ENCODE measurements at places on chromosomes 16 and 17.
A peak's percentile ranks its signal among the peaks of the same experiment; 100 is the strongest.

DNA sequence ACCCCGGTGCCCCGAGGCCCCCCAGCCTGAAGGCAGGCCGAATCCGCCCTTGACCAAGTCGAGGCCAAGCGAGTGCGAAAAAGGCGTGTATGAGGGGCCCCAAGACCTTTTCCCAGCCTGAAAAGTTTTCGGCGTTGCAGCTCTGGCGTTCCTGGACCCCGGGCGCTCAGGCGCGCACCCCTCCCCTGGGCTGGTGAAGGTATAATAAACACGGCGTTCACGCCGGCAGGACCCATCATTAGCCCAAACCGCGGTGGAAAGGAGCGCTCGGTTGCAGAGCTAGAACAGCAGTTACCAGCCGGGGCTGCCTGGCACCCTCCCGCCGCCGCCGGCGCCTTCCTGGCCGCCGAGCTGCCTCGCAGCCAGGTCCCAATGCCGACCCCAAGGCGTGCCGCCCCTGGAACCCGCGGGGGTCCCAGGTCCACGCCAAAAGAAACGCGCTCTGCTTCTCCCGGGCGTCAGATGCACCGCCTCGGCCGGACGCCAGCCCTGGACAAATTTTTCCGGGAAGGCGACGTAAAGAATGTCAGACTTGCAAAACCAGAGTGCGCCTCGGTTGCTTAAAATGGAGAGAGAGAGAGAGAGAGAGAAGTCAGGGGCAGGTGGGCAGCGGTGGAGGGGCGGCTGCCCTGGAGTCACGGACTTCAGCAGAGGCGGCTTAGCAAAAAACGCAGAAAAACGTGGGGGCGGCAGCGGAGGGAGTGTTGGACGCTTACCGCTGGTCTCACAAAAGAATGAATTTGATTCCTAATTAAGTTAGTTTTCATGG is 11.5 kb upstream of the FOXF1 start:
- no peak for DNase-seq

- DNase-seq = no peak
These were observed 95.5 kb downstream of the MRM3 start for GRCh38 chr17:877630-878029.

- DNase-seq = no peak
These were observed 5.7 kb downstream of the ADGRG1 start for GRCh38 chr16:57634171-57634570.

DNA sequence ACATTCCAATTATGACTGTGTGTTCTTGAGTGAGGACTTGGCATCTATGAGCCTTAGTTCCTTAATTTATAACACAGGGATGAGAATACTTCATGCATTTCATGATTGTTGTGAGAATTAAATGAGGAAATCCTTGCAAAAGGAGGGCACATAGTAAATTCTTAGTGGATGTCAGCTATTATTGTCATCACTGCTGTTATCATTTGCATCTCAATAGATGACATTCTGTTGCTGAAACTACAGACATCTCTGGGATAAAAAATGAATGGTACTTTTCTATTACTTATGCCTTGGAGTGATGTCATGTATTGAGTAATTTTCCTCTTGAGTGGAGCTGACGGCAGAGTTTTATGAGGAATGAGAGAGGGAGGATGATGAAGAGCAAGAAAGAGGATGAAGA is 184.4 kb upstream of the CDH11 start:
- no peak for DNase-seq

DNA sequence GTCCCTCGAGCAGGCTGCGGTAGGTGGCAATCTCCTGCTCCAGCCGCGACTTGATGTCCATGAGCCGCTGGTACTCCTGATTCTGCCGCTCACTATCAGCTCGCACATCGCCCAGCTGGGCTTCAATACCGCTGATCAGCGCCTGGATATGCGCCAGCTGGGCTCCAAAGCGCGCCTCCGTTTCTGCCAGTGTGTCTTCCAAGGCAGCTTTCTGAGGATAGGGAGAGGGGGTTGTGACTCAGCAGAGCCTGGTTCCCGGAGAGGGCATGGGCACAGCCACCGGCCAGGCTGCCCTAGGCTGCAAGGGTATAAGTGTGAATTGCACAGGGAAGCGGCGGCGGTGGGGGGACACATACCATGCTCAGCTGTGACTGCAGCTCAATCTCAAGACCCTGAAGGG is 4.3 kb downstream of the KRT19 start:
- DNase-seq = no peak

DNA sequence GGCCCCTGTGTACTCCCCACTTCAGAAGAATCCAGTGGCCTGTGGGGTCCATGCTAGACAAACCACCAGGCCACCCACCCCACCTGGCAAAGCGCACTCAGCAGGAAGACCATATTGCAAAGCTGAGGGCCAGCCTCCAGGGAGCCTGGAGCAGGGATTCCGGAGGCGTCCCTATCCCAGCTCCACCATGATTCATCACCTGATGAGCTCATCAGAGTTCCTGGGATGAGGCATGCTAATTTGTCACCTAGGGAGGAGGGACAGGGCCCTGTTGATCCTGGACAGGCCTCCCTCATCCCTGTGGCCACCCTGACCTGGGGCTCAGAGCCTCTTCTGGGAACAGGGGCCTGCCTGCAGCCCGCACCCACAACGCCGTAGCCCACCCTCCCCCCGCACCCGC is 131.6 kb upstream of the PLCG2 start:
- DNase-seq = no peak

DNA sequence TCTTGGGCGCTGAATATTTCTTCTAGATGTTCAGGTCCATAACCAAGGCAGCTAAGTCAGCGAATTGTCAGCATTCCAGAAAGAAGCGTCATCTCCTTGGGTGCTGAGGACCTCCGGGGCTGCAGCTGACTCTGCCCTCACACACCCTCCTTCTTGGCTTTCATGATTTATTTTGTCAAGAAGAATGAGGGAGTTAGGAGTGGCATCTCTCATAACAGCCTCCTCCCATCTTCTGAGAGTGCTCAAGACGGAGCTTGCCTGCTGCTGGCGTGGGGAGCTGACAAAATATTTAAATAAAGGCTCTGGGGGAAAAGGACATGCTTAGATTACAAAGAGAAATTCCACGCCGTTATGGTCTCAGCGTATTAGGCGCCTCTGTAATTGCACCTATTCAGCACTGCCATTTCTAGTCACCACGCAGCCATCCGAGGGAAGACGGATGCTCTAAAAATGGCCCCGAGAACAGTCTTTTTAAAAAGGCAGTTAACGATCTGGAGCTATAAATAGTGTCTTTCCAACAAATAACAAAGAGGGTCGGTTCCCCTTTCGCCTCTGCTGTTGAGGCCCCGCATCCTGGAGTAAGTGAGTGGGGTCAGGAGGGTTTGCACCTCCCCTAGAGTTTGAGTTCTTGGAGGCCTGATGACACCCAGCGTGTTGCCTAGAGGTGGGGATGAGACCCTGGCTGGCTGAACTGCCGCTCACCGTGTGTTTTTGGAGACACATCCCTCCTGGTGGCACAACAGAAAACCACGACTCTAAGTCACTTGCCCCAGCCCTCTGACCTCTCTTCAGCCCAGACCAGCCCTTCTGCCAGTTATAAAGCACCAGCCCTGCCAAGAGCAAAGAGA is 187.0 kb downstream of the CCDC182 start:
- DNase-seq = peak; percentile 81

GRCh38 chr16:74896389-74897370 is 88.2 kb downstream of the WDR59 start:
- DNase-seq = no peak

GRCh38 chr17:79224476-79224875 is 149.9 kb downstream of the ENGASE start:
- DNase-seq = no peak

- DNase-seq = no peak
These were observed 6.7 kb downstream of the TIMM22 start for GRCh38 chr17:1003633-1003971.

DNA sequence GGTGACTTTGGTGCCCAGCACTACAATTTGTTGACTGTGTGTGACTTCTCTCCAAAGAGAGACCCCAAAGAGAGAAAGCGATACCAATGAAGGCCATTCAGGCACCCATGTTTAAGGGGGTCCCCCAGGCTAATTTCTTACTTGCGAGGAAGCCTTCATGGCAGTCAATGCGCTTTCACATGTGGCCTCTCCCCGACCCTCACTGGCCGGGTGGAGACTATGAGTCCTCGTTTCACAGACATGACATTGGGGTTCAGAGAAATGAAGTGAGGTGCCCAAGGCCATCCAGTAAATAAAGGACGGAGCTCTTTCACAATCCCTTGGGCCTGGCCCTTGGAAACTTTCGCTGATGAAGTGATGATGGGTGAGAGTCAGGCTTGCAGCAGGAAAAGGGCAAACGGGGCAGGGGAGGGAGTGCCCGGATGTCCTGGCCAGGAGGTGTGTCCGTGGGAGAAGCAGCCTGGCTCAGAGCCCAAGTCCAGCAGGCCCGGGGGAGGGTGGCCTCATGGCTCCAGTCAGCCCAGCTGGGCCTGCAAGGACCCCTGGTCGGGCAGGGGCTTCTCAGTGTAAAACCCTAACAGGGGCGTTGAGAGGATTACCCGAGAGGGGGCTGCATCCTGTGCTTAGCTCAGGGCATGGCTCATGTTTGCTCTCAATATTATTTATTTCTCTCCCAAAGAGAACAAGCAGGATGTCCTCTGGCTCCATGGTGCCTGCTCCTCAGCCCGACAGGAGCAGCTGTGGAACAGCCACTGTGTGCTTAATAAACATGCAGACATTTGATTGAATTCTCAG is 14.7 kb downstream of the TBX2 start:
- DNase-seq = no peak

- no peak for DNase-seq
These were observed 387 bp downstream of the MRPL28 start for GRCh38 chr16:369866-370436.

DNA sequence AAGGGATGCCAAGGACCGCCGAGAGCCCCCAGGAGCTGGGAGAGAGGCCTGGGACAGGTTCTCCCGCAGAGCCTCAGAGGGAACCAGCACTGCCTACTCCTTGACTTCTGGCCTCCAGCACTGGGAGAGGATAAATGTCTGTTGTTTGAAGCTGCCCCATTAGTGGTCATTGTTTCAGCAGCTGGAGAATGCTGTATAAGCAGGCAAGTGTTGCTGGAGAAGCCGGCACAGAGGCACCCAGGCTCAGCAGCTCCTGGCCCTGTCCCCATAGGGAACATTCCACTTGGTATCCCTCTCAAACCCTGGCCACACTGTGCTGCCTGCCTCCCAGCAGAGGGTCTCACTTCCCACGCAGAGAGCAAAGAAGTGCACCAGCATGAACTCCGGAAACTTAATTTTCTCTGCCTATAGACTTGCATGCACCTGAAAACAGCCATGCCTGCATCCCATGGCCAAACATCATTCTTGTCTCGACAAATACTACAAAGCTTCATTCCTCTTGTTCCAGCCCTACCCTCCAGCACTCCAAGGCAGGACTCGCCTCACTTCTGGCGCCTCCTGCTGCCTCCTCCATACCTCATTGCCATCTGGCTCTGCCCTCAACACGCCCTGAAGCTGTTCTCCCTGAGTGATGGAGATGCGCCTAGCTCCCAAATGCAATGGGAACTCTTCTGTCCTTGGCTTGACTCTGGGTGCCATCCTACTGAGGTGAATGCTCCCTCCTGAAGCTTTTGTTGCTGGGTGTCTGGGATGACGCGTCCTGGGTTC is 88.1 kb downstream of the DNAH17 start:
- DNase-seq = no peak

DNA sequence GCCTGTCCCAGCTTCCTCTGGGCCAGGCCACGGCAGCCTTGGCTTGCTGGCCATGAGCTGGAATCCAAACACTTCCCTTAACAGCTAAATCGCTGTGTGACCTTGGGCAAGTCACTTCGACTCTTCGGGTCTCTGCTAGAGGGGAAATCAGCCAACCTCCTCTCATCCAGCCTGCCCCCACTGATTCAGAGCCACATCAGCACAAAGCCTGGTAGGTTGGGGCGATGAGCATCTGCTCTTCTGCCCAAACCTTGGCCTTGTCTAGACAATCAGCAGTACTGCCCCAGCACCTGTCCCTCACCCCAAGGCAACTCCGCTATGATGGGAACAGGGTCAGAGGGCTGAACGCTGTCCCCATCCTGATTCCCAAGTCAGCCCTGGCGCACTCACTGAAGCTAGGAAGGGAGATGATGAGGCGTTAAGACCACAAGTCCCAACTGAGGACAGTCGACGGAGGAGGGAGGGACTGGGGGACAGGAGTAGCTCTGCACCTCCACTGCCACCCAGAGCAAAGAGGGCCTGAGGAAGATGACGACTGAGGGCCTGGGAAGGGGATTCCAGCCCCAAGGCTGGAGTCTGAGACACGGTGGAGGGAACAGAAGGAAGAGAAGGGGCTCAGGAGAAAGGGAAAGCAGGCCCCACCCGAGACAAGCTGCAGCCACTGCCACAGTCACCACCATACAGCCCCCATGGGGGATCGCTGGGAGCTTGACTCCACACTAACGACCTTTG is 1.3 kb downstream of the CLUH start:
- DNase-seq = no peak

- DNase-seq = no peak
These were observed 643.6 kb downstream of the HS3ST4 start for GRCh38 chr16:26335236-26335853.

DNA sequence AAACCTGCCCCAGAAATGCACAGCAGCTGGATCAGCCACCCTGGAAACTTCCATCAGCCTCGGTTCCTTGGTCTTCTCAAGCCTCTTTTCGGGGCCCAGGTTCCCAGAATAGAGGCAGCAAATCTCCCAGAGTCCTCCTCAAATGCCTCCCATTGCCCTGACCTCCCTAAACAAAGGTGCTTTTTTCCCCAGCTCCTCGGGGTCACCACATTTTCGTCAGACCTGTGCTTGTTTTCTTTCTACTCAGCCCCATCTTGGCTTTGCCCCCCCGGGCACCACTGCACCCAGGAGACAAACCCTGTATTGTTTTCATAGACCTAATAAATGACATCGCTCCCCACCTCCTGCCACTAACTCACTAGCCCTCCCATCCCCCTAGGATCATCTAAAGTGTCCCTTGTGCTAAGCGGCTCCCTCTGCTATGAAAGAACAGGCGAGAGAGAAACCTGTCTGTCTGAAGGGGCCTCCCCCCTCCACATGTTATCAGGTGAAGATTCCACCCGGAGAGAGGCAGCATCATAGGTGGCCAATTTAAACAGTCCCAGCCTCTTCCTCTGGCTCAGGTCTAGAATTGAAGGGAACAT is 451.1 kb downstream of the SOX9 start:
- DNase-seq = no peak

DNA sequence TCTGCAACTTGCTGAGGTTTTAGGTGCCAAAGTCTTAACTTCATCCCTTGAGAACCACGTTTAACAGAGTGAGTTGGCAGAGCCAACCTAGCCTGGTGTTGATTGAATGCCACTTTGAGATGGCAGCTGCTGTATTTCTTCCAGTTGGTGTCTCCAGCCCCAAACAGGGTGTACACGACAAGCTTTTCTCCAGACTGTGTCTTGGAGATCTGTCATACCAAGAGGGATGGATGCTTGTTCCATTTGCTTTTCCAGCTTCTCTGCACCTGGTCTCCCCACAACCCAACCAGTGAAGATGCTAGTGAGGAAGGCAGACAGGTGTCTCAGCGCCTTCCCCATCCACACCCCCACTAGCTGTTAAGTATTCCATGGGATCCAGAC is 141.1 kb upstream of the HS3ST2 start:
- DNase-seq = no peak

- DNase-seq = no peak
These were observed 959.1 kb downstream of the CDH11 start for GRCh38 chr16:64162613-64163375.
